ENCODE measurements at places on chromosomes 3 and 15.
A peak's percentile ranks its signal among the peaks of the same experiment; 100 is the strongest.

DNA sequence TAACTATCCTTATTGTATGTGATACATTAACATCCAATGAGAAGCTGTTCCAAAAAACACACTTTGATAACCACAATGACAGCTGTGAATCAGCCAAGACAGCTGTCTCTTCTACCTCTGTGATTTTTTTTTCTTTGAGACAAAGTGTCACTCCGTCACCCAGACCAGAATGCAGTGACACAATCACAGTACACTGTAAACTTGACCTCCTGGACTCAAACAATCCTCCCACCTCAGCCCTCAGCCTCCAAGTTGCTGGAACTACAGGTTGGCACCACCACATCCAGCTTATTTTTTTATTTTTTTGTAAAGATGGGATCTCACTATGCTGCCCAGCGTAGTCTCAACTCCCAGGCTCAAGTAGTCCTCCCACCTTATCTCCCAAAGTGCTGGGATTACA is 73.5 kb upstream of the TMCO5A start:
- no peak for DNase-seq

DNA sequence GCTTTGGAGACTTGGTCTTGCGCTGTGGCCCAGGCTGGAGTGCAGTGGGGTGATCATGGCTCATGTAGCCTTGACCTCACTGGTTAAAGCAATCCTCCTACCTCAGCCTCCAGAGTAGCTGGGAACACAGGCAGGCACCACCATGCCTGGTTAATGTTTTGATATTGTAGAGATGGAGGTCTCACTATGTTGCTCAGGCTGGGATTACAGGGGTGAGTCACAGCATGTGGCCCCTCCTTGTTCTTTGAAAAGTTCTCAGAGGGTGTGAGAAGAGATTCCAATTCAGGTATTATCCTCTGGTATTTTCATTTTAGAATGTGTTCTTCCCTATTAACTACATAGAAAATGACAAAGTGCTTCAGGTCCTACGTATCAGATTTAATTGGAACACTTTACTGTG is 51.9 kb upstream of the RPL32 start:
- no peak for DNase-seq

- DNase-seq = peak; percentile 86
Observed at GRCh38 chr3:123884203-123884831, at the start of gene MYLK. Gene MYLK, minus strand, starts transcription at chr3:123884332. Its CDS starts 90,491 bp downstream, at chr3:123793841.

- DNase-seq = no peak
Observed at GRCh38 chr3:71101014-71101413, 482.5 kb downstream of the FOXP1 start.

DNA sequence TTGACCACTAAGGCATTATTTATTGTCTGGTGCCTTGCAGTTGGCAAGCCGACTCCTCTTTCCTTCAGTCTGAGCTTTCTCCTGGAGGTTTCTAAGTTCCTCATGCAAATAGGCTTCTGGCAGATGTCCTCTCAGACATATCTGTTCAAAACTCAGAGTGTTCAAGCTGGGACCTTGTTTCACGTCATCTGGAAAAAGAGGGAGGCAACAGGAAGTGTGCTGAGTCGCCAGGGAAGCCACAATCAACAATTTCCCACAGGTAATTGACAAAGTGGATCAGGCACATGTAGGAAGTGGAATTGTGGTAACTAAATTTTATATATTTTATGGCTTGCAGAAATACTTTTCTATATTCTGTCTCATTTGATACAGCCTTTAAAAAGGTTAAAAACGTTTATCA is 14.6 kb downstream of the SCG5 start:
- DNase-seq = no peak

DNA sequence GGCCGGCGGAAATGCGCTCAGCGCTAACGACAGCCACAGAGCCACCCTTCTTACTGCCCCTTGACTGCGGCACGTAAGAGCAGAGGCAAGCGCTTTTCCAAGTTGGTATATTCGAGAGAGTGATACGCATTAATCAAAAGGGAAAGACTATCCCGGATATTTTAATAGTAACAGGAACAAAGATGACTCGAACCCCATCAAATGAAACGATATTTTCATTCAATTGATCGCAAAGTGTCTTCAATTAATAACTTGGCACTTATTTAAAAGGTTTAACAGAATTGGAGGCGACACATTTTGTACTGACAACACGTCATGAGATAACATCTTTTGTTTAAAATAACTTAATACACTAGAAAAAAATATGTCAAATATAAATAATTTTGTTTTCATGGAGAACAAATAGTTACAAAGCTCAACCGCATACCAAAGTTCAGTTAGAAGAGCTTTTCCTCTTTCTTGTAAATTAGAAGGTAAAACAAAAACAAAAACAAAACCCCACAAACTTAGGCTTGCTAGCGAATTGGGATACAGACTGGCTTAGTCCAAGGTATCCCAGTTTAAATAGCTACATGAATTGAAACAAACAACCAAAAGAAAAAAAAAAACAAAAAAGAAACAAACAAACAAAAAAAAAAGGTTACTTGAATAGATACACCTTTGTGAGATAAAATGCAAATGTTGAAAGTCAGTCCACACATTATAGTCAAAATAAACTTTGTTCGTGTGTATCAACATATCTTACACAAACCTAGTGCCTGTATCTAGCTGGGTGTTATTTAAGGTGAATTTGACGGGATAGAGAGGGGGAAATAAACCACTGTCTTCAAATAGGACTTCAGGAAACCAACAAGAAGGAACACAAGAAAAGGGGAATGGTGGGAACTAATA is 10.2 kb downstream of the SHOX2 start:
- no peak for DNase-seq

GRCh38 chr3:143652118-143652517 is 196.2 kb downstream of the SLC9A9 start:
- no peak for DNase-seq

GRCh38 chr3:185153861-185154629 is 1.2 kb upstream of the C3orf70 start:
- DNase-seq = no peak

DNA sequence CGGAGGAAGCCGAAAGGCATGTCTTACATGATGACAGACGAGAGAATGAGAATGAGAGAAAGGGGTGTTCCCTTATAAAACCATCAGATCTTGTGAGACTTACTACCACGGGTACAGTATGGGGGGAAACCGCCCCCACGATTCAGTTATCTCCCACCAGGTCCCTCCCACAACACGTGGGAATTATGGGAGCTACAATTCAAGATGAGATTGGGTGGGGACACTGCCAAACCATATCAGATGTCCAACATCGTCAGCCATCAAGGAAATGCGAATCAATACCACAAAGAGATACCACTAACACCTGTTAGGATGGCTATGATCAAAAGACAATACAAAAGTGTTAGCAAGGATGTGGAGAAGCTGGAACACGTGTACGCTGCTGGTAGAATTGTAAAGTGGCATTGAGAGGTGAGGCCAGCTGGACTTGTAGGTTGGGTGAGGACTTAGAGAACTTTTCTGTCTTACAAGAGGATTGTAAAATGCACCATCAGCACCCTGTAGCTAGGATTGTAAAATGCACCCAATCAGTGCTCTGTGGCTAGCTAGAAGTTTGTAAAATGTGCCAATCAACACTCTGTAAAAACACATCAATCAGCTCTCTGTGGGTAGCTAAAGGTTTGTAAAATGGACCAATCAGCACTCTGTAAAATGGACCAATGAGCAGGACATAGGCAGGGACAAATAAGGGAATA is 37.5 kb downstream of the VGLL4 start:
- no peak for DNase-seq

DNA sequence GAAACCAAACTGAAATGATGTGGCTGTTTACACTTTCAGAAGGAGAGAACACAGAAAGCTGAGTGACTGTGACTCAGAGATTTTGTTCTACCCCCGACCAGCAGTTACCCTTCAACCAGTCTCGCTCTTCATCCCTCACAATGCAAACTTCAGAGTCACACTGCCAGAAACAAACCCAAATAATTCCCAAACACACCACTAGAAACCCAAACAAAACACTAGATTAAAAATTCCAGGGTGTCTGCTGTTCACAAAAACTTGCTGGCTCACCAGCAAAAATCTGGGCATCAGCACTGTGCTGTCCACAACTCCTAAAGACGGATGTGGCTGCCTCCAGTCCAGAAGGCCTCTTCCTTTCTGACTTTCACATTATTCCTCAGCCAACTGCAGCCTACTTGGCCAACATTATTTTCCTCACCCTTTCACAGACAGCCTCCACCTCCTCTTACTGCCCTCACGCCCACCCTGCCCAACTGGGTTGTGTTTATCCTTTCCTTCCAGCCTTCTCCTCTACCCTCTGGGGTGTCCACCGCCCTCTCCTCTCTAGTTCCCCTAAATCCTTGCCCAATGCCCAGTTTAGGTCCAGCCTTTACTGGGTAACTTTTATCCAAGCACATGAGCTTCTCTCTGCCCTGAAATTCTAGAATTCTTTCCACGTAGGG is 71.4 kb downstream of the MECOM start:
- DNase-seq = no peak

DNA sequence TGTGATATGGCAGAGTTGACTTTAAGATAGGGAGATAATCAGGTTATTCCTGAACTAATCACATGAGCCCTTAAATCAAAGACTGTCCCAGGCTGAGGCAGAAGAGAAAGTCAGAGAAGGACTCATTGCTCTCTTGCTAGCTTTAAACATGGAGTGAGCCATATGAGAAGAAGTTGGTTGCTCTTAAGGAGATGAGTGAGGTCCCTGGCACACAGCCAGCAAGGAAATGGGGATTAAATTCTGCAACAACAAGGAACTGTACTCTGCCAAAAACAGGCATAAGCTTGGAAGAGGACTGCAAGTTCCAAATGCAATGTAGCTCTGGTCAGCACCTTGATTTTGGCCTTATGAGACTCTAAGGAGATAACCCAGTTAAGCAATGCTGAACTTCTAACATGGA is 457.0 kb downstream of the PLOD2 start:
- no peak for DNase-seq

GRCh38 chr15:60773255-60773654 is 294.3 kb upstream of the ICE2 start:
- no peak for DNase-seq

- no peak for DNase-seq
Observed at GRCh38 chr15:35023804-35024203, 35.7 kb upstream of the ZNF770 start.

- DNase-seq = no peak
Observed at GRCh38 chr3:139281522-139282196, 62.2 kb upstream of the MRPS22 start.

DNA sequence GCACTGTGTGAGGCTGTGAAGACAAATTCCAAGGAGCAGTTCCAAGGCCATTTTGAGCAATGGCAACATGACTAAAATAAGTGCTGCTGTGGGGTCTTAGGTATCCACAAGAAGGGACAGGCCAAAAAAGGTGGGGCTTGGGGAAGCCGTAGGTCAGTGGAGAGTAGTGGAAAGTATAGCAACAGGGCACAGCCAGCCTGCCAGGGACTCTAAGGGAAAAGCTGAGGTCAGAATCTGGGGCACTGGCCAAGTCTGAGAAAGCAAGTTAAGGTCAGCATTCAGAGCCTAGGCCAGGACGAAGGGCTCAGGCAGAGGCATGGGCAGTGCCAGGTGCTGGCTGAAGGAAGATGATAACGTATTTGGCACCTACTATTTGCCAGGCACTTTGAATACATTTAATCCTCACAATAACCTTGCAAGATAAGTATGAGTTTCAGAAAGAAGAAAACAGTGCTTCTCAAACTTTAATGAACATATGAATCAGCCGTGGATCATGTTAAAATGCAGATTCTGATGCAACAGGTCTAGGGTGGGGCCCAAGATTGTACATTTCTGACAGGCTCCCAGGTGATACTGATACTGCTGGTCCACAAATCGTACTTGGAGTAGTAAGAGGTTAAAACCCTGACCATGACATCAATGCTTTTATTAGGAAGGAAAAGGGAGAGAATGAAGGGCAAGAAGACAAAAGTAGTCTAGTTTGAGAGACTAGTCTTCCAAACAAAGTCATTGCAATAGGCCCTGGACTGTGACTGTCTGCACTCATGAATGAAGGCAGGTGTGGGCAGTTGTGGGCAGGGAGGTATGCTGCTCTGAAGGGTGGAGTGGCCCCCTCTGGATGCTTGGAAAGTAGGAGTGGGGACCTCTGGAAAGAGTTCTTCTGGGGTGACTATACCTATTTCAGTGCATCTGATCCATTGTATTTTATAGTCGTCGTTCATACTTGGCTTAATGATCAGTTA is 106.3 kb upstream of the ANKRD28 start:
- no peak for DNase-seq

GRCh38 chr15:76345880-76346668 is 9.5 kb downstream of the ISL2 start:
- DNase-seq = peak; percentile 39

DNA sequence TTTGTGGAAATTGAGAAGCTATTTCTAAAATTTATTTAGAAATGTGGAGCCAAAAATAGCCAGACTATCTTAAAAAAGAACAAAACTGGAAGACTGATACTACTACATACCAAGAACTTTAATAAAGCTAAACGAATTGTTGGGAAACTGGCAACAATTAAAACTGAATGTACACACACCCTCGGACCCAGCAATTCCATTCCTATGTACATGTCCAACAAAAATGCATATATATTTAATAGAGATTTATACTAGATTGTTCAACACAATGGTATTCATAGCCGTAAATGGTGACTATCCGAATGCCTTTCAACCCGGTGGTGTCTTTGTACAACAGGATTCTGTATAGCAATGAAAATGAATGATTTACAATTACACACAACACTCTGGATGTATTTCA is 136.5 kb upstream of the RASGRP1 start:
- DNase-seq = no peak

- DNase-seq = no peak
Observed at GRCh38 chr3:149990423-149990948, 19.8 kb upstream of the PFN2 start.

DNA sequence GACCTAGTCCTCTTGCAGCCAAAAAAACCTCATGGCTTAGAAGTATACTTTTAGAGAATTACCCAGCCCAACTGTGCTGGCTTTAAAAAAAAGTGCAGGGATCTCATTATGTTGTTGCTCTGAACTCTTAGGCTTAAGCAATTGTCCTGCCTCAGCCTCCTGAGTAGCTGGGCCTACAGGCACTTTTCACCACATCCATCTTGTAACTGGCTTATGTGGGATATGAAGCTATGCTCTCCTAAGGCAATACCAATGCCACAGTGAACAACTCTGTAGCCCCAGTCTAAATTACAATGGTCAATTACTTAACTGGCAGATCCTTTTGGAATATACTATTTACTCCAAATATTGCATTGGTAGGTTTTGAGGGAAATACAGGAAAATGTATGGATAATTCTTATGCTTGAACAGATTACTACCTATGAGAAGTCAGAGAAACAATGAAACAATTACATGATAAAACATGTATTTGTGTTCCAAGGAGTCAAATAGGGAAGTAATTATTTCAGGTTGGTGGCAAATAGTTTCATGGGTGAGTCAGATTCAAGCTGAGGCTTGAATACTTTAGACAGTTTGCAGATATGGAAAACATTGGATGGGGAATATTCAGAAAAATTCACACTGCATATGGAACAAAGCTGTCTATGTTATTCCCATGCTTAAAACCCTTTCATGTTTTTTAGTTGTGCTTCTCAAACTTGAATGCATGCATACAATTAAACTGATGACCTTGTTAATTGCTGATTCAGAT is 34.6 kb upstream of the GPR149 start:
- DNase-seq = no peak

DNA sequence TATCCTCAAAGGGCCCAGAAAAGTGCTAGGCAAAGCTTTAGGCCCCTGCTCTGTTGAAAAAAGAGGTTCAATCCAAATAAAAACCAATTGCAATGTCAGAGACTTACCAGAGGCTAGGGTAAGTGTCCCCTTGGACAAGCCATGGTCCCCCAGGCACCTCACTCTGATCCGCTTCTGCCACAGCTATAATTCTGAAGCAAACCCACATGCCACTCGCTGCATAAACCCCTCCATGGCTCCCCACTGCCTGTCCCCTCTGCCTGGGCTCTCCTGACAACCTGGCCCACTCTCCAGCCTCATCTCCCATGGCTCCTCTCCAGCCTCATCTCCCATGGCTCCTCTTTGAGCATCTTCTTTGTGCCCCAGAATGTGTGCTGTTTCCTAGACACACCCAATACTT is 169.6 kb upstream of the TLE3 start:
- DNase-seq = no peak
